ENCODE measurements at places on chromosomes 6 and 20.
A peak's percentile ranks its signal among the peaks of the same experiment; 100 is the strongest.

DNA sequence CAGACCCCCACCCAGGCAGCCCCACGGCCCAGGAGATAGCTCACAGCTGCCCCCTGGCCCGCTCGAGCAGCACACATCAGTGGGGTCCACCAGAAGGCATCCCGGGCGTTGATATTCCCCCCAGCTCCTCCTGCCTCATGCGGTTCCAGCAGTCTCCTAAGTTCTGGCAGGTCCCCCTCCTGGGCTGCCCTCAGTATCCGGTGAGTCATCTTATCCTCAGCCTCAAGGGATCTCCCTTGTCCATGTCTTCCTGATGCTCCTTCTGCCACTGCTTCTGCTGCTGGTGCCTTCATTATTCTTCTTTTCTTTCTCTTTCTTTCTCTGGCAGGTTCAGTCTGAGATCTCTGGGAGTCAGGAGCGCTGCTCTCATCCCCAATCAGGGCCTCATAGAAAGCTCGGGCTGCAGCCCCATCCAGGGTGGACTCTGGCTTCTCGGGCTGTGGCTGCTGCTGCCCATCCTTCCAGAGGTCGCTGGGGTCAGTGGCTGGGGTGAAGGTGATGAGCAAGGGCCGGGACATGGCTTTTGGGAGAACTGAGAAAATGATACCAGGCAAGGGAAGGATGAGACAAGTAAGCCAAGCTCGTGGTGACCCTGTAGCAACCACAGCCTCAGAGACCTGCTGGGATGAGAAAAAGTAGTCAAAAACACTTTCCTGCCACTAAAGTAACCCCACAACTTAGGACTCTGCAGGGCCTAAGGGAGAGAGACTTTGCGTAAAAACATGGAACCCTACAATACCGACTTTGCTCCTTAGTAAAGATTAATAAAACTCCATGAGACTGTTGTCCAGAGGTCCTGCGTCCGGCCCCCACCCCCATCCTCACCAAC is 622 bp downstream of the GPANK1 start:
- DNase-seq: peak; percentile 45

GRCh38 chr20:17044891-17045290 is 181.9 kb upstream of the PCSK2 start:
- DNase-seq: no peak

DNA sequence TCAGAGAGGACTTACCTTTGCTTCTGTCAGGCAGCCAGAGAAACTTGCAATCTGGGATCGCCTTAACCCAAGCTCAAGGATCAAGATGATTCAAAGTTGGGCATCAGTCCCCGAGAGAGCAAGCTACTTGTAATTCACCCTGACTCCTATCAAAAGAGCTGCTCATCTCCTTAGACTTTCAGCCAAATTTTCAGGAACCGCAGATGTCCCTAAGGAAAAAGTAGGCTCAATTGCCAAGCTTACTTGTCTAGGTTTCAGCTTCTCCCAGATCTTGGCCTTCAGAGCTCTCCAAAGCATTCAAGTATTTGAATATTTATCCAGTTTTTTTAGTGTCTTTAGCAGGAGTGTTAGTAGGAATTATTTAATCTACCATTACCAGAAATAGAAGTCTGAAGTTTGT is 434.1 kb upstream of the MMS22L start:
- DNase-seq: no peak

- no peak for DNase-seq
These were observed 28.3 kb upstream of the RIPPLY2 start for GRCh38 chr6:83824831-83825230.

- no peak for DNase-seq
These were observed 12.0 kb upstream of the IRF4 start for GRCh38 chr6:379410-380181.

- DNase-seq: no peak
These were observed 717.8 kb downstream of the EPM2A start for GRCh38 chr6:145017516-145017915.

DNA sequence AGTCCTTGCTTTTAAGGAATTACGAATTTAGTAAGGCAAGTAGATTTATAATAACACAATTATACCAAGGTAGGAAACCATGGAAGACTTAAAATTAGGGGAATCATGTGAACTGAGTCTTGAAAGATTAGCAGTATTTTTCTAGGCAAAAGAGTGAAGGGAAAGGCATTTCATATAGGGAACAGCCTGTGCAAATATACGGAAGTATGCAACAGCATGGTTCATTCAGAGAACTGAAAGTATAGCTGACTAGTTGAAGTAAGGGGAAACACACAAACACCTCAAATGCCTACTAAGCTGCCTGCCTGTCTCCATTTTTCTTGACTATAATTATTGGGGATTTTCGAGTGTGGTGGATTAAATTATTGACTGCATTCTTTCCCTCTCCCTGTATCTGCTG is 39.0 kb upstream of the ECHDC1 start:
- no peak for DNase-seq

- no peak for DNase-seq
These were observed 40.6 kb downstream of the SLC35D3 start for GRCh38 chr6:136962661-136963060.

GRCh38 chr20:50302341-50303057 is 111.9 kb downstream of the CEBPB start:
- DNase-seq: no peak

- DNase-seq: no peak
These were observed 3.2 kb upstream of the HLA-DMB start for GRCh38 chr6:32943864-32944649.

DNA sequence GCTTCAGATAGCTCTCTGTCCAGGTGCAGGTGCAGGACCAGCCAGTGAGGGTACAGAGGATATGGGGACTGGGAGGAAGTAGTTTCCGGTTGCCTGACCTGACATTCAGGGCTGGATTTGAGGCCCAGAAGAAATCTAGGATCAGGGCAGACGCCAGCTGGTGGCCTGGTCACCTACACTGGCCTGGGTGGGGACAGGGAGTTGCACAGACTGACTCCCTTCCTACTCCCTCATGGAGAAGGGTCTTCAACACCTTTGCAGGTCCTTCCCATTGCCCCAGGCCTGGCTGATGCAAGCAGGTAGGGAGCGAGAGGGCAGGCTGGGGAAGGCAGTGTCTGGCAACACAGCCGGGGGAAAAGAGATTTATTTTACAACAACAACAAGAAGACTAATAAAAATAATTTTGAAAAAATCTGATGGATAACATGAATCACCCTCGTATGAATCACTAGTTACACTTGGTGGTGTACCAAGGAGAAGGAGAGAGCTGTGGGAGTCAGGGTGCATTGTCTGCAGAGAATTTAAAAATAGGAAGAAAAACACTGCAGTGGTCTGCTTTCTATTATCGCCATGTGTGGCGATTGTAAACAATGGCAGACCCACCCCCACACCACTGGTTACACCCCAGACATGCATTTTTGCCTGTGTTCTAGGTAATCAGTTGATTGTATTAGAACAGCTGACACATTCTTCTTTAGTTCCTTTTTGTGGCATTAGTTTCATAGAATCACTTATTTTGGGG is 62.3 kb upstream of the SNX9 start:
- no peak for DNase-seq

DNA sequence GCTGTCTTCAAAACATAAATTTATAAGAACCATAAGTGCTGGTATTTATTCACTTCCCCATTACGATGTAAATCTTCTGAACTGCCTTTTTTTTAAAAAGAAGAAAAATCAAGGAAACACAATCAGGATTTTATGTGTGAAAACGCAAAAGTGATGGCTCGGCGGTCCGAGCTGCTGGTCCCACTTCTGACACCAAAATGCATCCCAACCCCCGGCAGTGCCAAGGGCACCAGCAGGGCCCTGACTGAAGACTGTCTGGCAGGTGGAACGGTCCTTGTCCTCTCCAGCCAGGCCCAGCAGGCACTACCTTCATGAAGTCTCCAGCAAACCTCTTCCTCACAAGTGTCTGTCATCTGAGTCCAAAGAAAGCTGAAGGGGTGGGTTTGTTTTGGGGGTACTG is 41.2 kb downstream of the TBC1D7 start:
- DNase-seq: no peak

- DNase-seq: no peak
These were observed 108.6 kb upstream of the SLC2A12 start for GRCh38 chr6:134161041-134161440.

GRCh38 chr6:168967281-168967925 is 286.2 kb downstream of the THBS2 start:
- DNase-seq: no peak

GRCh38 chr6:37643851-37644672 is 53.6 kb downstream of the MDGA1 start:
- no peak for DNase-seq

DNA sequence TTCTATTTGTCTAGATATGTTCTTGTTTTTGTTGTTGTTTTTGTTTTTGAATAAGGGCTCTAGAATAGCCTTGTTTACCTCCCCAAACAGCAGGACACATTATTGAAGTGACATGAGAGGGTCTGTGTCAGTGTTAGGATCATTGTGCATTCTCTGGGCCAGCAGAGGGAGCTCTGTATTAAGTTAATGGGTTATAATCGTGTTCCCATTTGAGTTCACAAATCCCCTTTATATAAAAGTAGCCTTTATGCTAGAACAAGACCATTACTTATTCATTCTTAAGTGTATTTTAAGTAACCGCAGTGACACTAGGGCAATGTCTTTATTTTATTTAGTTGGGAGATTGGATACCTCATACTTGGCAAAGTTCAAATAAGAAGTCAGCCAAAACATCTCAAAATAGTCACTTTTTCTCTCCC is 44.8 kb downstream of the STK4 start:
- DNase-seq: peak; percentile 88

DNA sequence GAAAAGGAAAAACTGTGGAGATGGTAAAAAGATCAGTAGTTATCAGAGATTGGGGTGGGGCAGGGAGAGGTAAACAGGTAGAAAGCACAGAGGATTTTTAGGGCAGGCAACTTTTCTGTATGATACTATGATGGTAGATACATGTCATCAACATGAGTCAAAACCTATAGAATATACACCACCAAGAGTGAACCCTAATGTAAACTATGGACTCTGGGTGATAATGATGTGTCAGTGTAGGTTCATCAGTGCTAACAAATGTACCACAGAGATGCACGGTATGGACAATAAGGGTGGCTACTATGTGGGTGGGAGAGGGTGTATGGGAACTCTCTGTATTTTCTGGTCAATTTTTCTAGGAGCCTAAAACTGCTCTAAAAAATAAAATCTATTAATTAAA is 18.5 kb downstream of the PACSIN1 start:
- no peak for DNase-seq

DNA sequence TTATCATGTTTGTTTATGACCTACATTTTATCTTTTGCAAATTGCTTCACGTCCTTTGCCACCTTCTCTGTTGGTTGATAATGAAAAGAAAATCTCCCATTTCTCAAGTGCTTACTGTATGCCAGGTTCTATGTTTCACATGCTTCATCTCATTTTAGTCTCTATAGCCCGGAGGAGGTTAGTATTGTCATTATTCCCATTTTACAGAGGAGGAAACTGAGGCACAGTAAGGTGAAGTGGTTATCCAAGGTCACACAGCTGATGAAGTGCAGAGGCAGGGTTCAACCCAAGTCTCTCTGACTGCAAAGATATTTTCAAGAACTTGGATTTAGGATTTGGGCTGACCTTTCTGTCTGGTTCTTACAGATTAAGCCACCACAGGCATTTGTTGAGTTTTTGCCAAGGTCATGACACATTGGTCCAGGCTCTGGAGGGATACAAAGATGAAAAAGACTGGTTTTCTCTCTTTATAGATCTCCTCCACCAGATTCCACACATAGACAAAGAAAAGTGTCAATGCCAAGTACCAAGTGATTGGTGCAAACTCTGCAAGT is 20.6 kb downstream of the CNBD2 start:
- no peak for DNase-seq

DNA sequence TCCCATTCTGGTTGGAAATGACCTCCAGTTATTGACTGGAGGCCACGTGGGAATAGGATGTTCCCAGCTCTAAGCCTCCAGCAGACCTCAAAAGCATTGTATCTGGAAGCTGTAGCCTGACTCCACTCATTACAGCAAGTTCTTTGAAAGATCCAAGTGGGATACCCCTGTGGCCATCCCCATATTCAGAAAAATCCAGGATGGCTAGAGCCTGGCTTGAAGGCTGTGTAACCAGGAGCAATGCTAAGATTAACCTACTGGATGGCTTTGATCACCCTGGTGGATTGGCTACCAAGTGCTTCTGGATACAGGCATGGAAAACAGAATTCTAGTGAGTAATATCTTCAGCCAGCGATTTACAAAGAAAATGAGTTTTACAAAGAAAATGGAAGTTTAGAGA is 151.2 kb downstream of the ADGRG6 start:
- DNase-seq: no peak

Data from SK-MEL-5 (cell line).